Astrocyte (in vitro differentiated cells and primary cell): ENCODE measurements at places on chromosomes 6 and 20.
A peak's percentile ranks its signal among the peaks of the same experiment; 100 is the strongest.

- peak overlapping the region; percentile 84 for H3K4me3 ChIP-seq
- peaks cover 42% of the 10 kb centered on the region for H3K4me1 ChIP-seq
- H3K27me3 ChIP-seq = no peaks in the 10 kb centered on the region
- peak; percentile 60 for DNase-seq
- peaks cover 12% of the 10 kb centered on the region for H3K36me3 ChIP-seq
Observed at GRCh38 chr6:33314515-33314942, 651 bp upstream of the TAPBP start.

- peak overlapping the region; percentile 97 for H3K4me3 ChIP-seq
- peak overlapping the region; percentile 100 for H3K27ac ChIP-seq
- no peaks in the 10 kb centered on the region for H3K27me3 ChIP-seq
- H3K36me3 ChIP-seq = no peaks in the 10 kb centered on the region
- peaks cover 29% of the 10 kb centered on the region for H3K4me1 ChIP-seq
- DNase-seq = no peak
Observed at GRCh38 chr20:49914310-49915117, 815 bp downstream of the SPATA2 start.

GRCh38 chr20:9510911-9511310 lies 3.5 kb upstream of the LAMP5 start:
- H3K27ac ChIP-seq = no peak overlapping the region
- peaks cover 3% of the 10 kb centered on the region for H3K4me1 ChIP-seq
- H3K36me3 ChIP-seq = no peaks in the 10 kb centered on the region

- peak; percentile 67 for DNase-seq
- peak overlapping the region; percentile 86 for H3K27ac ChIP-seq
- no peaks in the 10 kb centered on the region for H3K36me3 ChIP-seq
- no peaks in the 10 kb centered on the region for H3K27me3 ChIP-seq
Observed at GRCh38 chr6:160992061-160992979, 751 bp downstream of the MAP3K4 start.

DNA sequence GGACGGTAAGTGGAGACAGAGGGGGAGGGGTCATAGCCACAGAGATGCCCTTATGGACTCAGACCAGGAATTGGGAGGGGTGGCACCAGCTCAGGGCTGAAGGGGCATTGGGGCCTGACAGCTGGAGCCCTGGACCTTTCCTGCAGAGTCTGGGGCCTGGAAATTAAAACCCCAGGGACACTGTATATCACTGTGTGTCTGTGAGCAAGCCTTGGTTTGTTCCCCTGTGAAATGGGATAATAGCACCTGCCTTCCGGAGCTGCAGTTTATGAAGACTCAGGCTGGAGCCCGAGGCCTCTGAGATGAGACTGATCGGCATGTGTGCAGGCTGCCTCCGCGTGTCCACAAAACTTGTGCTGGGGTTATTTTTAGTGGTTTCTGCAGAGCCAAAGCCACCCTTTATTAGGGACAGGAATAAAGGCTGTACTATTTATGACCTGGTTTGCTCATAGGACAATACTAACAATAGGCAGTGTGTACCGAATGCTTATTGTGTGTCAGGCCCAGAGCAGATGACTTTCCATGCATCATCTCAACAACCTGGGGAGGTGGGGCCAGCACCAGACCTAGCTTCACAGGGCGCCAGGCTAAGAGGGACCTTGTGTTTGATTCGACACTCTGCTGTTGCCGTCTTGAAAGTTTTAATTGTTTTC lies 22.6 kb downstream of the MYH7B start:
- H3K4me1 ChIP-seq = no peaks in the 10 kb centered on the region
- peaks cover 12% of the 10 kb centered on the region for H3K27me3 ChIP-seq
- no peak overlapping the region for H3K27ac ChIP-seq
- DNase-seq = no peak

DNA sequence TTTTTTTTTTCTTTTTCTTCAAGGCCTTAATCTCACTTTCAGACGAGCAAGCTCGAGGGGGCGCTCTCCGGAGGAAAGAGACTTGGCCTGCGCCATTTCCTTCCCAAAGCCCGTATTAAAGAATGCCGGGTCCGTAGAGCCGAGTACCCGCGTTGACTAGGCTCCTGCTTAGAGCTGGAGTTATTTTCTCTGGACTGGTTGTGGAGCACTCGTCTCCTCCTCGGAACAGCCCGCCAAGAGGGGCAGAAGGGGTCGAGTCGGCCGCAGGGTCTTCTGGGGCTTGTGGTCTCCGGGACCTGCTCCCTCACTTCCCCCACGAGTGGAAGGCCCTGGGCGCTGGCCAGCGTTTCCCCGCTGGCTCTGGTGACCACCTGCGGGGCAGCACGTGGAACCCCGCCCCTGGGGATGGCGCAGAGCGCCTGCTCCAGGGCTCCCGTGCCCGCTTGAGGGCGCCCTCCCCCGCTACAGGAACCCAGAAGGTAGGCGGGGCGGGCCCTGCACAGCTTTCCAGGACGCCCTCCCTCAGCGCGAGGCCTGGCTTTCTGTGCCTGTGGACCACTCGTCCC lies 2.7 kb upstream of the MEI4 start:
- H3K27ac ChIP-seq = no peak overlapping the region
- DNase-seq = no peak
- H3K27me3 ChIP-seq = no peaks in the 10 kb centered on the region
- H3K4me3 ChIP-seq = no peak overlapping the region
- no peaks in the 10 kb centered on the region for H3K36me3 ChIP-seq
